A549 treated with GW870086 at 1 μM for 4 hours (cell line): ENCODE measurements at places on chromosomes 6 and 20. TPM values are rescaled to one million over a fixed set of nuclear protein-coding genes. Genes with fewer than 3 reads are reported as not detected.

CLPSL2 gene
- 0.79 to 2.0 TPM (median 1.3 TPM) in 4 of 5 replicates, not detected in the other for total RNA-seq

BRD2 gene
- 110 to 139 TPM (median 125 TPM) in 5 replicates for total RNA-seq

RPS18 gene
- total RNA-seq: 2,539 to 2,848 TPM (median 2,622 TPM) in 5 replicates

PACSIN1 gene
- total RNA-seq: 0.03 to 0.08 TPM (median 0.03 TPM) in 3 of 5 replicates, not detected in the others

B3GAT2 gene
- 0.02 to 0.03 TPM in 2 of 5 replicates, not detected in the others for total RNA-seq

SLC17A1 gene
- total RNA-seq: 0.12 TPM in 1 of 5 replicates, not detected in the others

LY6G5C gene
- 1.3 to 2.5 TPM (median 1.7 TPM) in 5 replicates for total RNA-seq
